ENCODE measurements at places on chromosomes 5 and 9.
A peak's percentile ranks its signal among the peaks of the same experiment; 100 is the strongest.

DNA sequence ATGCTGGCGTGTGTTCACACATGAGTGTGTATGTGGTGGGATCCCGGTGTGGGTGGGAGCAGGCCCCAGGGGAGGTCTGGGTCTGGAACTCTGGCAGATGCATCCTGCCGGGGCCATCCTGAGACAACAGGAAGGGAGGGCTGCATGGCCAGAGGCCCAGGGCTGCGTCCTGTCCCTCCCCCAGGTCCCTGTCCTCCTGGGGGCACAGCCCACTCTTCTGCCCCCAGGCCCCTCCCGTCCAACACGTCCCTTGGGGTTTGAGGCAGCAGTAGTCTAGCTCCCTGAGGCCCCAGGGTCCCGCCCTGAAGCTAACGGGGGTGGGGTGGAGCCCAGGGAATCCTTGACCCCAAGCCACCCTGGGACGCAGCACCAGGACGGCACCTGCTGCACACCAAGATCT lies 16.6 kb downstream of the FLT4 start:
- no peak for DNase-seq

DNA sequence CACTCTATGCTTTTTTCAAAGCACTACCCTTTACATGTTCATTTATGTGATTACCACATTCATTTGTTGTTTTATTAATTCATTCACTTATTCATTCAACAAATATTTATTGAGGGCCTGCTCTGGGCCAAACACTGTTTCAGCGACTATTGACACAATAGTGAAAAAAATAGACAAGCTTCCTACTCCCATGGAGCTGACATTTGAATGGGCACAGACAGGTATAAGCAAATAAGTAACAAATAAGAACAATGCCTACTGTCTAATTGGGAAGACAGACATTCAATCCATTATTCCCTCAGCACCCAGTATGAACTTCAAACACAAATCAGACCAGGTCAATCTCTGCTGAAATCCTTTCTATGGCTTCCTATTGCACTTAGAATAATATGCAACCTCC lies 156.9 kb upstream of the NR3C1 start:
- DNase-seq: no peak

GRCh38 chr5:5638211-5638610 lies 215.7 kb downstream of the ICE1 start:
- DNase-seq: no peak

GRCh38 chr5:139341187-139341688 lies 416 bp upstream of the PAIP2 start:
- no peak for DNase-seq

DNA sequence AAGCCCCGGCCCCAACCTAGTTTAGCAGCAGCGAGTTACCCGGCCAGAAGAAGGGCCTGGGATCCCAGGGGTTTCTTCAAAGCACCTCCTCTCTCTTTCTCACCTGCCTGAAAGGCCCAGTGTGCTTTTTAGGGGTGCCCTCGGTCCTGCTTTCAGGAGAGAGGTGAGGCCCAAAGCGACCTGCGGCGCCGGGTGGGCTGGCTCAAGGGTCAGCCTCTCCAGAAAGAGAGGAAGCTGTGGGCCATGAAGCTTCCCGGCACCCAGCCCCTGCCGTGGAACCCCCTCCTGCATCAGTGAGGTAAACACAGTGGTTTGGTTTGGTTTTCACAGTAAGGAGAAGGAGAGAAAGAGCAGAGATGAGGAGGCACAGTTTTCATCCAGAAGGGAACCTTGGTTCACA lies 4.3 kb downstream of the FOXB2 start:
- no peak for DNase-seq

GRCh38 chr9:77906991-77907390 lies 124.6 kb downstream of the GNAQ start:
- DNase-seq: no peak

GRCh38 chr5:180590543-180591310 lies 572 bp downstream of the SCGB3A1 start:
- no peak for DNase-seq

DNA sequence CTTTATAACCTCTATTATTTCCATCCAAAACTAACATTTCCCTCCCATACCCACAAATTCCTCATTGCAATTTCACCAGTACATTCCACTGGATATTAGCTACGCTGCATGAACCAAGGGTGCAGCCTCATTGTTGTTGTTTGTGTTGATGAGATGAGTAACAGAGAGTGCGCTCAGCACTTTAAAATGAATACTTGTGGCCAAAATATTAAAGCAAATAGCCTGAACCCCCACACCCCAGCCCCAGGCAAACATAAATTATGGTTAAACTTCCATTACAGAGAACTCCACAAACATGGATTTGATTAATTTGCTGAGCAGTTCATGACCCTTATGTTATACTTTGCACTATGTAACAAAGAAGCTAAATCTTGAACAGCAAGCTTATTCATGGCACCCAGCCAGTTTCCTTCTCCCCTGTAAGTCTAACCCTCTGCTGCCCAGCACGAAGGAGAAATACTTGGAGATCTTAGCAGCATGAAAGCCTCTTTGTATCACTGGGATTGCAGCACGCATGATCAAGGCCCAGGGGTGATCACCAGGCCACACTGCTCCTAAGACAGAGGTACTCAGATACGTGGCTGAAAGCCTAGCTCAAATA lies 205.0 kb downstream of the DOCK8 start:
- peak; percentile 10 for DNase-seq

- DNase-seq: peak; percentile 58
Observed at GRCh38 chr9:111118256-111118948, 80.1 kb upstream of the LPAR1 start.

DNA sequence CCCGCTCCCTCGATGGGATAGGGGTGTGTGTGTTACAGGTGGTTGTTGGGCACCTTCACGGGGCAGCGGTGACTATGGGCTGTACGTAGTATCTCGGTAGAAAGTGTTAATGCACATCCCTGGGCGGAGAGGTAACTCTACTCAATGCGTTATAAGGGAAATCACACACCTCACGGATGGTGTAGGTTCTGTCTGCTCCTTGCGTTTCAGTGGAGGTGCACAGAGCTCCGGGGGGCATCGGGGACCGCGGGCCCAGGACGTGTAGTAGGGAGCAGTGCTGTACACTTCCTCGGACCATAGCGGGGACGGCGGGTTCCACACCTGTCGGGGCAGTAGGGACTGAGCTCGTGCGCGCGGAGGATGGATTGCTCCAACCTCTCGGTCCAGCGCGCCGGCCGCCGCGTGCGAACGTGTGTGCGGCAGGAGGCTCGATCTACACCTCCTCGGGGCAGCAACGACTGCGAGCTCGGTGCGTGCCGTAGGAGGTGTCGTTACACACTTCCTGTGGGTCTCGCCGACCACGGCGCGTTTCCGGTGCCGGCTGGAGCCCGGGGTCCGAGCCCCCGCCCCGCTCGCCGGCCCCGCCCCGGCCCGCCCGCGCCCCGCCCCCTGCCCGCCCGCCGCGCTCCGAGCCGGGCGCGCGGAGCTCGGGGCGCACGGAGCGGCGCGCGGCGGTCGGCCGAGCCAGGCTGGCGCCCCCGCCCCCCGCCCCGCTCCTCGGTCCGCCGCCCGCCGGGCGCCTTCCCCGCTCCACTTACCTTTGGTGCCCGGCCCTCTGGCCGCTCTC lies at the start of gene KIAA1958:
KIAA1958 (plus strand) TSS at position 607 of the 787 bp plus-strand sequence. CDS start 87,254 bp downstream, outside the sequence.
- DNase-seq: peak; percentile 91

GRCh38 chr9:71793386-71794105 lies 25.2 kb upstream of the CEMIP2 start:
- peak; percentile 94 for DNase-seq

GRCh38 chr9:116566677-116567488 lies 120.2 kb upstream of the TRIM32 start:
- peak; percentile 83 for DNase-seq

DNA sequence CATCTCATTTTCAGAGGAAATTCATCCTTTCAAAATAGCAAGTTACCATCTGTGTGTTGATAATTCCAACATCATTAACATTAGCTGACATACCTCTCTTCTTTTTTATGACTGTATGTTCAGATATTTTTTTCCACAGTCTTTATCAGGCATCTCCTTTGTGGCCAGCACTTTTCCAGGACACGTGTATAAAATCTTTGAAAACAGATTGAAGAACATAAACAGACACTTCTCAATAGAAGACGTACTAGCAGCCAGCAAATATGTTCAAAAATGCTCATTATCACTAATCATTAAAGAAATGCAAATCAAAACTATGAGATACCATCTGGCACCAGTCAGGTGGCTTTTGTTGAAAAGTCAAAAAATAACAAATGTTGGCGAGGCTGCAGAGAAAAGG lies 734.3 kb downstream of the SEMA5A start:
- no peak for DNase-seq

DNA sequence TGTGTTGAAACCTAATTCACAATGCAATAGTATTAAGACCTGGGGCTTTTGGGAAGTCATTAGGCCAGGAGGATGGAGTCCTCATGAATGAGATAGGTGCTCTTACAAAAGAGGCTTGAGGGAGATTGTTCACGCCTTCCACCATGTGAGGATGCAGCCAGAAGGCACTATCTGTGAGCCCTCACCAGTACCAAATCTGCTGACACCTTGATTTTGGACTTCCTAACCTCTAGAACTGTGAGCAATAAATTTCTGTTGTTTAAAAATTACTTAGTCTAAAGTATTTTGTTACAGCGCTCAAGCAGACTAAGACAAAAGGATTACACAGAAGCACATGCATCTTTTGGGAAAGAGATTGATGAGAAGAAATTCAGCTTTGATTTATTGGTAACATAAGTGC lies 232.9 kb upstream of the NR4A3 start:
- no peak for DNase-seq

DNA sequence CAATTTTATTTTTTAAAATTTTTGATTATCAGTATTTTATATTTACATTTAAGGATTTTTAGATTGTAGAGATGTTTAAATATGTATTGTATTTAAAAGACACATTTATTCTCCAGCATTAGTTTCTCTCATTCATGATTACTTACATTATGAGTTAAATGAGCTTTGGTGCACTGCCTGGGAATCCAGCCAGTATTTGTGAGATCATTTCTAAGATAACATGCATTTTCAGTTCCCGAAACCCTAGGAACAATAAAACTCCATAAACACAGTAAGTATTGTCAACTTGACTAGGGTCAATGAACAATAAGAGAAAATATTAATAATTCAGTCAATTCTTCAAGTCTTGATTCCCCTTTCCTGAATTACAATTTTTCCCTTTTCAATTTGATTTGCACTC lies 403.3 kb downstream of the PLK2 start:
- no peak for DNase-seq

DNA sequence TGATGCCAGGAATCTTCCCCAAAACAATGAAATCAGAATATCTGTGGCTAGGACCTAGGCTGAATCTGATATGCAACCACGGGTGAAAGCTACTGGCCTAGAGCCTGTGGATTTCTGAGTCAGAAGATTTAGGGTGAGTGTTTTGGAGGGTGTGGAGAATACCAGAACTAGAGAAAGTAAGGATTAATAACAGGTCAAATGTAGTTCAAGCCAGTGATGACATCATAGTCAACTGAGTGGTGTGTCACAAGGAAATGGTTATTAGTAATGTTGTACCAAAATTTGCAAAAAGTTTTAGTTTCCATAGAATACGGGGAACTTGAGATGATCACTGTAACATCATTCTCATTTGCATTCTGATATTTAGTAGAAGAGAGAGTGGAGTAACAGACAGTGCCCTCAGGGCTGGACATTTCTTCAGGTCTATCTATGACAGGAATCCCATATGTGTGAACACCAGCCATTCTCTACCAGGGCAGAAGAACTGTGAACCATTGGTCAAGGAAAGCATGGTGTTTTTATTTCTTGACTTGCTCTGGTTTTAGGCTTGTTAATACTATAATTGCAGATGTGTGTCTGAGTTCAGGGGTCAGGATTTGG lies 3.7 kb downstream of the GALNT12 start:
- DNase-seq: peak; percentile 93

GRCh38 chr5:43675357-43675756 lies 72.4 kb downstream of the NNT start:
- DNase-seq: no peak

- DNase-seq: no peak
Observed at GRCh38 chr5:39205550-39205949, 13.8 kb downstream of the FYB1 start.

DNA sequence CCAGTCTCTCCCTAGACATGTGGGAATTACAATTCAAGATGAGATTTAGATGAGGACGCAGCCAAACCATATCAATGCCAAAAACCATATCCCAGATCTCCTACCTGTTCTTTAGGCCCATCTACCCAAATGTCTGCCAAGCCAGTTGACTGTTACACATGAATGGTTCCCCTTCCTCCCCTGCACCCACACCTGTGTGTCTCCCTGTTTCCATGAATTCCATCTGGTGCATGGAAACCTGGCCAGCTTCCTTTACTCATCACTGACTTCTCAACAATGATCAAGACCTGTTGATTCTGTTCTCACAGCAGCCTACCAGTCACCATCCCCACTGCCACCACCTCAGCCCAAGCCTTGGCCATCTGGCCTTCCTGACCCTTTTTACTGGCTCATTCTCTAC lies 222.7 kb downstream of the NR3C1 start:
- DNase-seq: peak; percentile 49

- peak; percentile 48 for DNase-seq
Observed at GRCh38 chr9:114953959-114954358, 23.6 kb upstream of the TNFSF8 start.

- DNase-seq: no peak
Observed at GRCh38 chr5:34026089-34026761, 16.8 kb downstream of the C1QTNF3 start.

GRCh38 chr5:167332309-167332708 lies 959.1 kb upstream of the WWC1 start:
- no peak for DNase-seq

- no peak for DNase-seq
Observed at GRCh38 chr5:106755066-106755465, 915.7 kb downstream of the EFNA5 start.

DNA sequence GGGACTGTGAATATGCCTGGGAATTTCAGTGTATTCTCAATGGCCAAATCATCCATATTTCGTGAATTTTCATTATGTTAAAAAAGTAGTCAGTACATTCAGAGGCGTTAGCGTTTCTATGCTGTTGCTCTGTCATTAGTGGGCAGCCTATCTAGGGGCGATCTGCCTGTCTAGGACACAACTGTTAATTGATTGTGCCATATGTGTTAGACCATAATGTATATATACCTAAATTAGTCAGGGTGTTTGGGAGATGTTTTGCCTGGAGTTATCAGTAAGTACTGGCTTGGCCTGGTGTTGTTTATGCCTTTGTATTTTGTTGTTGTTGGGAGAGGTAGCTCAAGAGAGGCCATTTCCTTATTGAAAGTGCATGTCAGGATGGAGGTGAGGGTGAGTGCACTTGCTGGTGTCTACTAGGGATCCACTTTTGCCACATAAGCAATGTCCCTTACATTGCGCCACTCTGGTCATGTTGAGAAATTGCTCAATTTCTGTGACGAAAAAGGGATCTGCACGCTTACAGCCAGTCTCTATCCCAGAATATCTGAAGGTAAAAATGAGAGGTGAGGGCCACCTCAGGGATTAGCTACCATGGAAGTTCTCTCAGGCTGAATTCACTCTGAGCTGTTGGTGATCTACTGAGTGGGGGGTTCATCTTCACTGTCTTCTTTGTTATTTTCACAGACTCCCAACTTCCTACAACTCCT lies 123.3 kb downstream of the ST8SIA4 start:
- no peak for DNase-seq

GRCh38 chr9:76528642-76529190 lies 69.7 kb downstream of the GCNT1 start:
- no peak for DNase-seq

- no peak for DNase-seq
Observed at GRCh38 chr9:15138357-15138686, 168.7 kb downstream of the TTC39B start.

GRCh38 chr9:22244139-22245011 lies 202.2 kb upstream of the DMRTA1 start:
- DNase-seq: peak; percentile 67

- DNase-seq: no peak
Observed at GRCh38 chr5:36355516-36355915, 53.8 kb upstream of the RANBP3L start.

- DNase-seq: no peak
Observed at GRCh38 chr5:55441954-55442353, 92.8 kb downstream of the PLPP1 start.

Measured in kidney tubule cell (primary cell).